ENCODE measurements at places on chromosomes 7 and 10. TPM values are rescaled to one million over a fixed set of nuclear protein-coding genes. Genes with fewer than 3 reads are reported as not detected.

DNA sequence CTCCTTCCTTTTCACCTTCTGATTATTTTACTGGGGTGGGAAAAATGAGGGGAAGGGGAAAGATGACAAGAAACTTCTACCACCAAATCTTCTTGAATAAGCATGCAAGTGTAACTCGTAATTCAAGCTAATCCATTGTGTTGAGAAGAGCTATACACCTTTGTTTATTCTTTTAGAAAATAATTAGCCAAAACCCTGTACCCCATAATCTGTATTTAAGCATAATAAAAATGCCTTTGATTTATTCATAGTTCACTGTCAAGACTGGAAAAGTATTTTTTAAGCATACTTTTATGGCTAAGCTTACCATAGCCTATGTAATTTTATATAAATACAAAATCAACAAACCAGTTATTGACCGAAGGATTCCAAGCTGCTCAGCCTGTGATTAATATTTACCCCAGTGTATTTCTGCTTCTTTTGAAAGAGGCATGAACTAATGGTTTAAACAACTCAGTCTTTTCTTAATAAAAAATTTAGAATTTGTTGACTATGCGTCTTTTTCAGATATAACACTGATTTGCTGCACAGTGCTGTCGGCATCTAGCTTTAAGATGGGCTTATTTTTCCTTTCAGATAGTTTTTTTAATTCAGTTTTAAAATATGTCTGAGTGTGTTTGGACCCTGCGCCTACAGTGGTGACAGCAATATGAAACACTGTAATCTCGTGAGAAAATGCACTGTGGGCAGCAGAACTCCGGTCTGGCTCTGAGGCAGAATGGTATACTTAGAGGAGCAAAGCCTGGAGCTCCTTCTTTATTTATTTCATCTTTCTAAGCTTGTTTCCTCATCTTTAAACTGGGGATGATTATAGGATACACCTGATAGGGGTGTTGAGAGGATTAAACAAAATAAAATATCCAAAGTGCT is 238.8 kb upstream of the LRGUK start:
- no peak for DNase-seq

GRCh38 chr10:44939691-44940401 is 19.8 kb upstream of the RASSF4 start:
- DNase-seq = no peak

GRCh38 chr7:141709749-141710148 is 1.6 kb downstream of the WEE2 start:
- DNase-seq = no peak

Gene CPA4
- 0.41 TPM for total RNA-seq

- DNase-seq = no peak
Observed at GRCh38 chr10:65670087-65670486, 1255.7 kb upstream of the LRRTM3 start.

- DNase-seq = no peak
Observed at GRCh38 chr10:30803058-30803457, 173.5 kb upstream of the LYZL2 start.

Gene HKDC1
- not detected for total RNA-seq

DNA sequence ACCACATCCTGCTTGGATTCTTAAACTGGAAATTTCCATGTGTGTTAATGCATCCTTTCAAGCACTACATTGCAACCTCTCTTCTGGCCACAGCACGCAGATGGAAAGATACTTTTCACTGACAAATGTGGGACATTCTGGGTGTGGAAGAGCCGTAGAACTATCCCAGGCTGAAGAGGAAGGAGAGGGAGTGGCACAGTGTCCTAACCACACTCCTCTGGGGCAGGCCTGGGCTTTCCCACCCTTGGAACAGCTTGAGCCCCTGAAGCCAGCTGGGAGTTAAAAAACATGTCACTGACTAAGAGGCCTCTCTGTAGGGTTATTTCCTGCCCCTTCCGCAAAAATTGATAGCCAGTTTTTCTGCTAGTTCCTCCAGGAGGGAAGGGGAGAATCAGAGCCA is 34.0 kb upstream of the DNMBP start:
- DNase-seq = no peak

Measured in dorsolateral prefrontal cortex (tissue), 122 donors.